ENCODE measurements at places on chromosomes 3 and 15.

GRCh38 chr3:35653347-35653746 lies 14.0 kb downstream of the ARPP21 start:
- no peak for ATAC-seq

DNA sequence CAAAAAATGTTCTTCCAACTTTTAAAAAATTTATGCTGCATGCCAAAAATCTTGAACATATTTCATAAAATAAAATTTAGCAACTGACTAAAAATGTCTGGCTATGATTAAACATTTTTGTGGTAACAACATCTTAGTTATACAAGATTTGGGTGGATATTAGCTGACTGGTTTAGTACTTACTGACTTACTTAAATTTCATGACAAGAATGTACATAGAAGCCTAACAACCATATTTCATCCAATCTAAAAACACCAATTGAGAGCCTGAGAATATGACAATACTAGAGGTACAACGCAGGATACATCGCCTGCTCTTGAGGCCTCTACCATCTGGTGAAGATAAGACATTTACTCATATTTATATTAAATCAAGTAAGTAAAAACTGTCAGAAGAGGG lies 34.6 kb downstream of the GNB4 start:
- no peak for ATAC-seq

DNA sequence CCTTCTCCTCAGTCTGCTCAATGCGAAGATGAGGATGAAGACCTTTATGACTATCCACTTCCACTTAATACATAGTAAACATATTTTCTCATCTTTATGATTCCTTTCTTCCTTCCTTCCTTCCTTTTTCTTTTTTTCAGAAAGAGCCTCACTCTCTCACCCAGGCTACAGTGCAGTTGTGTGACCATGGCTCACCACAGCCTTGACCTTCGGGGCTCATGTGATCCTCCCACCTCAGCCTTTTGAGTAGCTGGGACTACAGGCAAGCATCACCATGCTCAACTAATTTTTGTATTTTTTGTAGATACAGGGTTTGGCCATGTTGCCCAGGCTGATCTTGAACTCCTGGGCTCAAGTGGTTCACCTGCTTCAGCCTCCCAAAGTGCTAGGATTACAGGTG lies 52.0 kb upstream of the RAP2B start:
- ATAC-seq: no peak

- ATAC-seq: no peak
Measured at GRCh38 chr15:101431301-101431700, 58.2 kb downstream of the PCSK6 start.

GRCh38 chr3:190443257-190443656 lies 6.4 kb downstream of the TMEM207 start:
- ATAC-seq: no peak

DNA sequence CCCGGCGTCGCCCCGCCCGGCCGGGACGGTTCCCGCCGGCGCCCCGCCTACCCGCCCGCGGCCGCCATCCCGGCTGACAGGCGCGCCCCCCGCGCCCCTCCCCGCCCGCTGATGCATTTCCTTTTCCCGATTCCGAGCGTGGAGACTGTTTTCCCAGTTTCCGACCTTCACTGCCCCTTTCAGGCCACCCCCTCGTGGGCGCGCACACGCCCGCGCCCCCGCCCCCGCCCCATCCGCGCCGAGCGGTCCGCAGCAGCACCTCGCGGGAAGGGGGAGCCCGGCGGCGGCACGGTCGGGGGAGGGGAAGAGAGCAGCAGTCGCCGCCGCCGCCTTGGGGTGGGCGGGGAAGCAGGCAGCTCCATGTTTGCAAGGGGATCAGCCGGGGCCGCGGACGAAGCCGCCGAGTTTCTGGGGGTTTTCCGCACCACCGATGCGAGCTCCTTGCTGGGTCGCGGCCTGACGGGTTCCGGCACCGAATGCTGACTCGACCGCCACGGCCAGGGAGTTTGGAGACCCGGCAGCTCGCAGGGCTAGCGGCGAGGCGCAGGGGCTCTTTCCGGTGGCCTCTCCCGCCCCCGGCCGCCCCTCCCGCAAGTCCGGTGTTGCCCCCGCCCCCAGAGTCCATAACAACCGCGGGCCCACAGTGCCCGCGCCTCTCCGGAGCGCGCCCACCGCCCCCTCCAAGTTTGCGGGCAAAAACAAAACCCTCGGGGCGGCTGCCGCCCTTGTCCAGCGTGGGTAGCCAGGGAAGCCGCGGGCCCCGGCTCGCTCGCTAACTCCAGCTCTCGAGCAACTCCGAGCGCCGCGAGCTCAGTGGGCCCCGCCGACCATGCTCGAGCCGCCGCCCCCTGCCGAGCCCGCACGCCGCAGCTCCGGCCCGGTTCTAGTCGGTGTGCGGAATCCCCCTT lies 3.2 kb upstream of the SIN3A start:
- ATAC-seq: no peak

DNA sequence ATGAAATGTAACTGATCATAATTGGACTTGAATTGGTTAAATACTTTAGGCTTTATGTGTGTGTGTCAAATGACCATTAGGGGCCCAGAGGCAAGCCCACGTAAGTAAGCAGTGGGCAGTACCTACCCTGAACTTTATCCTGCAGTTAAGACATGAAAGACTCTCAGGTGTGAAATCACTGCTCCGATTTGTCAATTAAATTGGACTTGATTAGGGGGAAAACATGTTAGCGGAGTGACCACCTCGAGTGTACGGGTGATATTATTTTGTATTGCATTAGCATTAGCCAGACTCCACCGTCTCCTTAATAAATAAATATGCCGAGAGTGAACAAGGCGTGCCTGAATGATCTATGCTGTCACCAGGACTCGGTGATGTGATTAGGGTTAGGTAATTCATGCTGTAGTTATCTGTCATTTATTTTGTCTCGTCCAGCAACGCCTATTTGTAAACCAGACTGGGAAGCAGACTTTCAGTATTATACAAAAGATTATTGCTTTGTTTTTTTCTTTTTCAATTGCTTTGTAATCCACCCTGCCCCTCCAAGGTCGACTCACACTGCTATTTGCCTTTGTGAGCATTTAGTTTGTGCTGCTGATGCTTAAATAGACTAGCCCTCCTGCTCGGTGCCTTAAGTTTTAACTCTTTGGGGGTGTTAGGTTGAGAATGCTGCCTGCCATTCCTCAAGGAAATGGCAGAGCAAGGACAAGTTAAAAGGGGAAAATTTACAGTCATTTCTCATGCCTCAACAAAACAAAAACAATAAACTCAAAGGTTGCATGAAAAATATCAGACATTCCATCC lies 1.8 kb downstream of the RBMS3 start:
- ATAC-seq: peak; percentile 31

DNA sequence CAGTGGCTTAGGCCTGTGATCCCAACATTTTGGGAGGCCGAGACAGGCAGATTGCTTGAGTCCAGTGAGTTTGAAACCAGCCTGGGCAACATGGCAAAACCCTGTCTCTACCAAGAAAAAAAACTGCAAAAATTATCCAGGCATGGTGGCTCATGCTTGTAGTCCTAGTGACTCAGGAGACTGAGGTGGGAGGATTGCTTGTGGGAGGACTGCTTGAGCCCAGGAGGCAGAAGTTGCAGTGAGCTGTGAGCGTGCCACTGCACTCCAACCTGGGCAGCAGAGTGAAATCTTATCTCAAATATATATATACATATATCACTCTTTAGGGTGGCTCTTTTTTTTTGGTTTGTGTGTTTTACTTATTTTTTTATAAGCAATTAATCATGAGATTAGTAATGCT lies 83.7 kb upstream of the WDR72 start:
- ATAC-seq: no peak

GRCh38 chr3:181008796-181009195 lies 19.3 kb upstream of the DNAJC19 start:
- no peak for ATAC-seq

- ATAC-seq: no peak
Measured at GRCh38 chr3:158384019-158384418, 187.0 kb upstream of the MLF1 start.

GRCh38 chr15:89472785-89473256 lies 23.6 kb downstream of the RHCG start:
- peak; percentile 30 for ATAC-seq

GRCh38 chr3:48655606-48656005 lies 7.1 kb downstream of the CELSR3 start:
- ATAC-seq: peak; percentile 34

DNA sequence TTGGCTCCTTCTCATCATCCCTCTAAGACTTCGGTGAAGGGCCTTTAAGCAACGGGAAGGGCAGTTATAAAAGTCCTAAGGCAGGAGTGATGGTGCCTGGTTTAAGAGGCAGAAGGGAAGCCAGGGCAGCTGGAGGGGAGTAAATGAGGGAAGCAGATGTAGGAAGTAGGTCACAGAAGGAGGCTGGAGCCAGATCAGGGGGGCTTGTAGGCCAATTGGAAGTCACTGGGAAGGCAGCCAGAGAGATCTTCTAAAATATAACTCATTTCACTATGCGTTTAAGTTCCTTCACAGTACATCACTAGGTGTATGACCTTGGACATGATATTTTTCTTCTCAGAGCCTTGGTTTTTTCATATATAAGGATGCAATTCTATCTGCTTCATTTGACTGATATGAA lies 94.7 kb downstream of the MYH15 start:
- no peak for ATAC-seq

GRCh38 chr3:98967758-98968157 lies 66.3 kb upstream of the DCBLD2 start:
- no peak for ATAC-seq

DNA sequence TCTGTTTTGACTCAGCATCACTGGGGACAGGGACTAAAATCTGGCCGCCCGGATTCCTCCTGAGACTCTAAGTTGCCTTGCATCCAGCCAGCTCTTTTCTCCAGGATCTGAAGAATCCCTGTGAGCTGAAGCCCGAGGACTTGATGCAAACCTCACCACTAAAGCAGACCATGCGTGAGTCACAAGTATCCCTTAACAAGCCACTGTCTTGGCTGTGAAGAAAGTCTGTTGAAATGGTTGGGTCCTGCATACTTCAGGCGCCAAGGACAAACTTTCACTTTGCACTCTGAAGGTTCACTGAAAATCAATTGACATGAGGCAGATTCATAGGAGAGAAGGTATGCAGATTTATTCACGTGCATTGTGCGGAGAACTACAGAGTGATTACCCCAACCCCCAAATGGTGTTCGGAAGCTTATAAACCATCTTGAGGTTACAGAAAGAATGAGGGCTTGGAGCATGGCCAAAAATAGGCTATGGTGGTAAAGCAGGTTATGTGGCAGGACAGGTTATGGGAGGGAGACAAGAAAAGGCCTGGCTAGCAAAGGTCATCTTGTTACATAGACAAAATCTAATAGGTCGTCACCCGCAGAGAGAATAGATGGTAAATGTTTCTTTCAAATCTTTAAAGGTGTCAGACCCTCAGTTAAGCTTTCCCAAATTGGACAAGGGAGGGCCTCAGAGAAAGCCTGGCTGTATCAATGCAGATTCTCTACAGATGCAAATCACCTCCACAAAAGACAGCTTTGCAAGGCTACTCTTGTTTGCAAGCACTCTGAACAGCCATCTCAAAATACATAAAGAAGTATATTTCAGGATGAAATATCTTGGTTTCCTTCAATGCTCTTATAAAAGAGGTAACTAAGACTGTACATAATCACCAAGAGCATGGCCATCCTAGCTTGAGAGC lies 126.3 kb upstream of the PLAAT1 start:
- ATAC-seq: no peak

DNA sequence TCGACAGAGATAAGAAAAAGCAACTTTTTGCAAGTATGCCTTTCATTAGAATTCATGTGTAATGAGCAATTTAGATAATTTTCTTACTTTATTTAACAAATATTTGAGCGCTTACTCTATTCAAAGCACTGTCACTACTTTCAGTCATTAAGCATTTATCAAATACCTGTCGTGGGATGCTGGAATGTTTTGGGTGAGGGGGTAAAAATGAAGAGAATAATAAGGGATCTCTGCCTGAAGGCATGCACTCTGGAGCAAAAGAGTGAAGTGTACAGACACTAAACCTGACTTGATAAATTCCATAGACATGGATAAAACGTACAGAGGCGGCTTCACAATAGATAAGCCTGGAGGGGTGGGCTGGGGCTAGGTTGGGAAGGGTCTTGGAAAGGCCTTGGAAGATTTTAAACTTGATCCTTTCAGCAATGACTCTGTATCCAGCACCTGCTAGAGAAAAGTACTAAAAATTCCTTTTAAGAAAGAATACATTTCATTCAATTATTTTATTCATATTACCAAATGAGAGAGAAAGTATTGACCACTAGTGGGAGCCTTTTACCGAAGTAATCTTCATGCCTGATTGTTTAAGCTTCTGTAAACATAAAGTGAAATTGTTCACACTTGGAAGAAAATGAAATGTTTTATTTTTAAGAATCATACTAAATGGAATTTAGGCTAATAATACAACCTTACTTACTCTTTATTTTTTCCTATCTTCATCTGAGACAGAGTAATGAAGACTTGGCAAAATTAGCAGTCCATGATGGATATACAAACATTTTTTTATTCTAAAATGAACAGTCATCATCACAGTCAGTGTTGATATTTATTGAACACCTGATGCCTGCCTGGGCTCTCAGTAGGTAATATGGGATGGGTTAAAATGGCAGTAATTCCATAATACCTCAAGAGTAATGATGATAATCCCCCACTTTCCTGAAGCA lies 113.2 kb downstream of the PPP2R3A start:
- no peak for ATAC-seq

DNA sequence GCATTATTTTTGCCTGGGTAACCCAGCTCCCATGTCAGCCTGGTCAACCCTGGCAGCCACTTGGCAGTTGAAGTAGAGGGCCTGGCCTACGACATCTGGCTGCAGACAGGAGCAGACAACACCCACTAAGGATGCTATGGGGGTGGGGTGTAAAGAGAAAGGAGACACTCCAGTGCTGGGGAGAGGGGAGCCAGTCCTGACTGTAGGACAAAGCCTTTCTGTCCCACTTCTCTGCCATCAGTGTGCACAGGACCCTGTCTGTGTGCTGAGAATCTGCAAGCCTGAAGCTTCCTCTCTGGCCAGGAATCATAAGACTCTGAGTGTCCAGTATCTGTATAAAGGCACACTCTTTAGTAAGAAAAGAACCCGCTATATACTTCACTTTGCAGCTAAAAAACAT lies 96.3 kb upstream of the CHRM5 start:
- ATAC-seq: no peak

- ATAC-seq: no peak
Measured at GRCh38 chr3:17157713-17158112, 273.0 kb downstream of the PLCL2 start.

GRCh38 chr3:66572090-66572675 lies 71.4 kb upstream of the LRIG1 start:
- ATAC-seq: no peak

DNA sequence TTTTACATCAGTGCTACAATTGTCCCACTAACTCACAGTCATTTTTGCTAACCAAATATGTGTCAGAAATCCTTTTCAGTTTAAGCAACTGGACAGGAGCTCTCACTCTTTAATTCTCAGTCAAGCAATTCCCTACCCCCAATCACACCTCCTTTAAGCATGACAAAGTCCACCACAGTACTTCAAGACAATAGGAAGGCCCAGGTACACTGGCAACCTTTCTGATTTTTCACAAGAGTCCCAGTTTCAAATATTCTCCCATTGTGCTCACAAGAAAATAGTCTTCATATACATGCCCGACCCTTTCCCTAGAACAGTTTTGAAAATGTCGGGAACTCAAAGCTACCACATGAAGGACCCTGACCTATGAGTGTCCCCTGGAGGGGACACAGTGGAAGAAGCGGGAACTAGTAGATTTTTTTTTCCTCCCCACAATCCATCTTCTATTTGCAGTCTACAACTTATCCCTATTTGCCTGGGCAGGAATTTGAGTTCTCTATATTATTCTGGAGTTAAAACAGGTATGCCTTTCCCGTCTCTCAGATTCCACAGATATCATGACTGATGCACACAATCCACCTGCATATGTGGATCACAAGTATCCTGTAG lies 413.5 kb downstream of the TIGIT start:
- no peak for ATAC-seq
